ENCODE measurements at places on chromosomes 7 and 10. TPM values are rescaled to one million over a fixed set of nuclear protein-coding genes. Genes with fewer than 3 reads are reported as not detected.

Gene ADCYAP1R1
- total RNA-seq: not detected

Gene HERPUD2
- 67.3 TPM for total RNA-seq

Gene KCND2
- not detected for total RNA-seq

Gene MINDY3
- 35.8 TPM for total RNA-seq

Gene SUN3
- not detected for total RNA-seq

Gene CCL26
- total RNA-seq: not detected

Gene LRRD1
- total RNA-seq: not detected

Gene ZNF33B
- total RNA-seq: 76.4 TPM

Gene INPP5F
- 10.9 TPM for total RNA-seq

Gene LIPJ
- total RNA-seq: 0.32 TPM

Gene LLCFC1
- not detected for total RNA-seq

Gene EIF4EBP2
- 56.9 TPM for total RNA-seq
